ENCODE measurements at places on chromosomes 5 and 9. TPM values are rescaled to one million over a fixed set of nuclear protein-coding genes. Genes with fewer than 3 reads are reported as not detected.

GRCh38 chr5:135222171-135222681, 176.8 kb downstream of the MACROH2A1 start:
- DNase-seq: no peak

GRCh38 chr9:14183001-14183400, 130.9 kb downstream of the NFIB start:
- no peak for DNase-seq

DNA sequence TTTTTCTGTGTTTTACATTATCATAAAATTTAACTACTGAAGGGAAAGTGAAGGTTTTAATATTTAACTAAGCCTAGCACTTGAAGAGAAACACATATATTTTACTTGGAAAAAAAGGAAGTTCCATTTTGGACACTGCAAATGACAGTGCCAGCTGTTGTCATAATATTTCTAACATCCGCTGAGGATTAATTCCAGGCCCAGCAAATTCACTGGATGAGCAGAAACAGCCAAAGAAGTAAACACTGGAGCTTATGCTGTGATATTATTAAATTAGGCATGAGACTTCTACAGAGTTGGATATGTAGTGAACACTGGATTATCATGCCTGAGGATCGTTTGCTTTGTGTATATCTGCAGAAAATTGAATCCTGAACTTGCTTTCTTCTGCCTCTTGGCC, 67.6 kb downstream of the GHR start:
- no peak for DNase-seq

DNA sequence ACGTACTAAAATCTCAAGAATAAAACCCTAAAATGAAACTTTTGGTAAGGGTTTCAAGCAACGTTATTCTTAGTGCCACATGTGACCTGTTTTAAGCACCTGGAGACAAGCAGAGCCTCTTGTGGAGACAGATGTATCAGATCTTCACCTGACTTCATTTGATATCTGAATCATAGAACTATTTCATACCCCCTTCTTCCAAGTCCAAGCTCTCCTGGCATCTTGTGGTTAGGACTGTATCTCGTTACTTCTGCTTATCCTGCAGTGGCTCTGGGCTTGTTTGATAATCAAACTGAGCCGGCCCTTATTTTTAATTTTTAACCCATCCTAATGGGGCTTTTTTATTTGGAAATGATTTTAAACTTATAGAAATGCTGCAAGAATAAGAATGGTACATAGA, 11.1 kb upstream of the FSD1L start:
- no peak for DNase-seq

Gene OR1J2
- not detected for total RNA-seq

DNA sequence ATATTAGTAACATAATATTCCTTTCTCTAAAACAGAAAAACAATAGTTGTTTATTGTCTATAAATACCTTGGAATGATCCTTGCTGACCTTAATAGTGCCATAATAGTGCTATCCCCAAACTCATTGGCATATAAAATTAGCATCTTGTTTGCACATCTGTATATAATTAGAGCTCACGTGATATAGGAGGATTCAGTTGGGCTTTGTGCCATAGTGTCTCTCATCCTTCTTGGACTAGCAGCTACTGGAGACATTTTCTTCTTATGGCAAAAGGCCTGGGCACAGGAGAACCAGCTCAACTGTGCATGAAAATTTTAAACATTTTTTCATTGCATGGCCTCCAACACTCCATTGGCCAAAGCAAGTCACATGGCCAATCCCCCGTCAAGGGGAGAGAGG, 342.5 kb downstream of the SPATA31D1 start:
- DNase-seq: no peak

- DNase-seq: peak; percentile 85
Observed at GRCh38 chr9:131178382-131178781, 53.0 kb downstream of the NUP214 start.

GRCh38 chr5:72608297-72608696, 101.1 kb upstream of the ZNF366 start:
- no peak for DNase-seq

Gene CCT5
- total RNA-seq: 548 TPM

DNA sequence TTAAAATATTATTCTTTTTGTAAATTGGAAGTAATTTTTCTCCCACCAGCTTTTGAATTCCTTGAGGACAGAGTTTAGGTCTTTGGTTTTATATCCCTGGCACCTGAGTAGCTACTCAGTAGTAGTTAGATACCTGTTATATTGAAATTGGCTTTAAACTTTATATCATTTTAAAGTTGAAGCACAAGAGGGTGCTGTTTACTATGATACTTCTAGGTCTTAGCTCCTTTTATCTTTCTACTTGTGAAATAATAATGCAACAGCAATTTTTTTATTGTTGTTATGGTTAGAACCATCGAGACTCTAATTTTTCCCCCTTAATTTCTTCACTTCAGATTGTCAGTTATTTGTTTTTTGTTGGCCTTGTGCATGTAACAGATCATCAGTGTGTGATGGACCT, 46.3 kb downstream of the AP3S1 start:
- no peak for DNase-seq

Gene RAPGEF1
- total RNA-seq: 66.2 TPM

- no peak for DNase-seq
Observed at GRCh38 chr9:96818533-96818932, 35.8 kb downstream of the ZNF782 start.

- peak; percentile 55 for DNase-seq
Observed at GRCh38 chr9:128203707-128204551, 750 bp downstream of the DNM1 start.

GRCh38 chr5:103693517-103693916, 130.9 kb upstream of the NUDT12 start:
- DNase-seq: no peak

GRCh38 chr5:36312953-36313672, 11.4 kb upstream of the RANBP3L start:
- no peak for DNase-seq

Gene DMRT3
- not detected for total RNA-seq

- no peak for DNase-seq
Observed at GRCh38 chr9:83056174-83056573, 6.8 kb downstream of the RASEF start.

- no peak for DNase-seq
Observed at GRCh38 chr9:136560586-136560985, 14.7 kb upstream of the NOTCH1 start.

Gene PAEP
- not detected for total RNA-seq

Gene GARIN3
- total RNA-seq: not detected

- DNase-seq: no peak
Observed at GRCh38 chr5:75550597-75550996, 38.9 kb downstream of the POLK start.

DNA sequence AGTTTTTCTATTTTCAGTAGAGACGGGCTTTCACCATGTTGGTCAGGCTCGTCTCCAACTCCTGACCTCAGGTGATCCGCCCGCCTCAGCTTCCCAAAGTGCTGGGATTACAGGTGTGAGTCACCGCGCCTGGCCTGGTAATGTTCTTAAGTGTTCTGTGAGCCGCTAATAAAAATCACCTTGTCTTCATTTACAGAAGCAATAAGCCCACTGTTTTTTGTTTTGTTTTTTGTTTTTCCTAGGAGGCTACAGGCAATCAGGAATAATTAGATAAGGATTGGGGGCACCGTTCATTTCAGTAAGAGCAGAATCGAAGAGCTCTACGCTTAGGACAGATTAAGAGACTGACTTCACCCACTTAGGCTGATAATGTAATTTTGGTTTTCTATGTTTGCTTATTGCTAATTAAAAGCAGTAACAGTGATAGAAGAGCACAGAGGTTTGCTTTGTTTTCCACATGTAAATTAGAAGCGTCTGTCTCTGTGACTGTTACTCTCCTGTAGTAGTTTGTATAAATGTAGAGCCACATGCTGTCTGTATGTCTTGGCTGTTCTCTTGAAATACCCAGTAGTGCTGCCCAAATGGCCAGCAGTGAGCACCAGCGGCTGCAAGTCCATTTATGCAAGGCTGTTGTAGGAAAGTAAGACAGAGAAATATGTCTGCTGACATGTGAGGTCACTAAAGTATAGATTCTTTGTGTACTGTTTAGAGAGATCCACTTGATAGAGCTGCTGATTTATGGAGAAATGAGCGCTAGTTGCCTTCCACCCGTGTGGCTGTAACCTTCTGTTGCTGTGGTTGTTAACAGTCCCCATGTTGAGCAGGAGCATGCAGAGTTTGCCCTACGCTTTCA, 30.5 kb downstream of the TRIO start:
- DNase-seq: no peak

DNA sequence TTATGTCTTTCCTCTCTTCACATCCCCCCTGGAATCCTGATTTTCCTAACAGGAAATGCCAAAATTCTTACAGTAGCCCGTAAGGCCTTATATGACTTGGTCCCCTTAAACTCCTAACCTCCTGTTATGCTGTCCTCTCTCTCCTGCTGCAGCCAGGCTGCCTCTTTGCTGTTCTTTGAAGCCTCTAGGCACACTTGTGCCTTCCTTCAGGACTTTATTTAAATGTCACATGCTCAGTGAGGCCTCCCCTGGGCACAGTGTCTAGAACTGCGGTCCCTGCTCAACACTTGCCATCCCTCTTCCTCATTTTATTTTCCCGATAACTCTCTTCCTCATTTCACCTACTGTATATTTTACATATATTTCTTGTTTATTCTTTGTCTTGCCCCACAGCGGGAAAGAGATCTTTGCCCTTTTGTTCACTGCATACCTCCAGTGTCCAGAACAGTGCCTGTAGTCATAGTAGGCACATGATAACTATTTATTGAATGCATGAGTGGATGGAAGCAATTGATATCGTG, 5.5 kb upstream of the SHB start:
- no peak for DNase-seq

Gene LRRC19
- not detected for total RNA-seq

DNA sequence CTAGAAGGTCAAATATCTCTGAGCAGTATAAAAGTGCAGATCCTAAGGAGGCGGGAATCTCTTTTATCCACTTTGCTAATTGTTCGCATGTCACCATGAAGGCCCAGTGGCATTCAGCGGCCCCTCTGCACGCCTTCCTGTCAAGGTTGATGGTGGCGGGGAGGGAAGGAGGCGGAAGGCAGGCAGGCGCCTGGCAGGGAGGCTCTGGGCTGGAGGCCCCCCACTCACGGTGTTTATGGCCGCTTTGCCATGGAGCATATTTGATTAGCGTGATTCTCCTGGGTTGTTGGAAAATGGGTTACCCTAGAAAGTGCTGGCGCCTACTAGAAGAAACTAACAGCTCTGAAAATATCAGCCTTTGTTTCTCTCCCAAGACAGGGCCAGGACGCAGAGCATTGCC, 209.6 kb downstream of the FSTL4 start:
- no peak for DNase-seq

Gene IL4
- total RNA-seq: not detected

Gene NPR3
- total RNA-seq: 0.23 TPM

DNA sequence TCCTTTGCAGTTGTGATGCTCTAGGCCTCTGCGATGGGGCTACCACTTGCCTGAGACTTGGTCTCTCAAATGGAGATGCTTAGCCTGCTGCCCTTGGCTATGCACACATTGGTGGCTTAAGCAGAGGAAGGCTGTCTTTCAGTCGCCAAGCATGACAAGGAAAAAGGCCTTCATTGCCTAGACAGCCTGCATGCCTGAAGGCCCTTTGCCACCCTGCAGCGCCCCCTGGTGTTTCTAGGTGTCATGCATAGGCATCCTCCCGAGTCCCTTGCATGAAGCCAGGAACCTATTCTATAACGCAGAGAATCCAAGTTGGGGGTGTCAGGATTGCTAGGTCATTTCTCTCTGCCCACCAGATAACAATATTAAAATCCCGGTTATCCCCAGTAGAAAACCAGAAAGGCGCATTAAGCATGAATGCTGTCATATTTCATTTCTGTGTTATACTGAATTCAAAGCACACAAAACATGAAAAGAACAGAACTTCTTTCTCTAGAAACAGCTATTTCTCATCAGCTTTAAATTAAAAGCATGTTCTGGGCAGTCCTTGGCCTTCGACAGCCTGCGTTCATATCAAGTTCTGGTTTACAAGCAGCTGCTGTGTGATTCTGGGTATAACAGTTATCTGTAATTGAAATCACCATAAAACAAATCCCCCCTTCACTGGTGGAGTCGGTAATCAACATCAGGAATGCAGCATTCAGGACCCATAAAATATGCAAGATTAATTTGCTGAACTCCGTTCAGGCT, 59.7 kb upstream of the TRPC7 start:
- peak; percentile 95 for DNase-seq

Gene DCTN4
- total RNA-seq: 43.2 TPM

Gene NEUROG1
- not detected for total RNA-seq

Gene PCDHA6
- total RNA-seq: 2.4 TPM

GRCh38 chr5:180390441-180391190, 37.5 kb upstream of the GFPT2 start:
- no peak for DNase-seq

- DNase-seq: no peak
Observed at GRCh38 chr5:87946271-87946670, 322.4 kb downstream of the TMEM161B start.

DNA sequence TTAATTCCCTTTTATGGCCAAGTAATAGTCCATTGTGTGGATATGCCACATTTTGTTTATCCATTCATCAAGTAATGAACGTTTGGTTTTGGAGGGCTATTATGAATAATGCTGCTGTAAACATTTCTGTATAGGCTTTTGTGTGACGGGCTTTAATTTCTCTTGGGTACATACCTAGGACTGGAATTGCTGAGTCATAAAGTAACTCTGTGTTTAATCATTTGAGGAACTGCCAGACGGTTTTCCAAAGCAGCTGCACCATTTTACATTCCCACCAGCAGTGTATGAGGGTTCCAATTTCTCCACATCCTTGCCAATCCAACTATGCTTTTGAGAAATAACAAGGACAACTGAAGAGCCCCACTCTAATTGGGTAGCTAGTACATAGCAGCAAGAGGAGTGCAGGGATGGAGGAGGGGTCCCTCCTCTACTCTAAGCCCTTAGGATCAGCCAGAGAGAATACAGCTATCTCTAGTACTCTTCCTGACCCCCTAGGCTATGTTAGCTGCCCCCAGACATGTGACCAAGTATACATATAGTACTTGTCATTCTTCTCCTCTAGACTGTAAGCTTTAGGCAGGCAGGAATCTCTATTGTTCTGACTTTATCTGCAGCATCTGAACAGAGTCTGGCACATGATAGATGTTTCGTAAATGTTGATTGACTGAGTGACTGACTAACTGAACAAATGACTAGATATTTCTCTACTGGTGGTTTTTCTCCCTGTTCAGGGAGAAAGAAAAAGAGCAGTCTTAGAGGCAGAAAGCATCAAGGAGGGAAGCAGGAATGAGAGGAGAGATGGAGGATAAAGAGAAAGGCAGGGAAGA, 22.1 kb upstream of the MATR3 start:
- no peak for DNase-seq

Data from WTC11 (cell line).